ENCODE measurements at places on chromosomes 13 and 19.
A peak's percentile ranks its signal among the peaks of the same experiment; 100 is the strongest.

- no peak for DNase-seq
Measured at GRCh38 chr13:41621716-41622431, 164.5 kb downstream of the RGCC start.

GRCh38 chr19:42120276-42120980 lies 11.8 kb downstream of the POU2F2 start:
- DNase-seq: no peak

GRCh38 chr13:53719281-53719680 lies 690.7 kb downstream of the OLFM4 start:
- no peak for DNase-seq

GRCh38 chr13:43195112-43195511 lies 171.7 kb downstream of the DNAJC15 start:
- no peak for DNase-seq

GRCh38 chr19:27672309-27673047 lies 1540.5 kb downstream of the UQCRFS1 start:
- DNase-seq: no peak

DNA sequence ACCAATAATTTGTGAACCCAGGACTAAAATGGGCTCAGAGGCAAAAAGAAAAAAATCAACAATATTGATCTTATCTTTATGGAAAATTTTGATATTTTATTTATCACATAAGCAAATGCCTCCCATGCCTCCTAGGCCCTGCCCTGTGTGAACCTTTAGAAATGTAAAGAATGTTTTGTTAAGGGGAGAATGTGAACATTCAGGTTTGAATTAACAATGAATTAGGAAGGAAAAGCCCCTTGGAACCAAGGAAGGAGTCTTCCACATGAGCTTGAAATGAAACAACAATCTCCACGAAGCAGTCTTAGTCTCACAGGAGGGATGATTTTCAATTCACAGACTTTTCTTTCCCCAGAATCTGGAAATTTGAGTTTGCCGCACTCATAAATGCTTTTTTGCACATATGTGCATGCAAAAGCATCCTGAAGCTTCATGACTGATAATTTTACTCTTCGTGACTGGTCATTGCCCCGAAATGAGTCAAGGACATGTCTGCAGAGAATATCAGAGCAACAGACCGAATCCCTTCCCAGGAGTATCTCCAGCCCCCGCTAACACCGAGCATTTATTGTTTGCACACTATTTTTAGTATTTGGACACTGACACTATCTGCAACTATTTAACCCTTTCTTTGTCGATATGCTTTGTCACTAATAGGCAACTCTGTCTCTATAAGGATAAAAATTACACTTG lies 135.2 kb downstream of the DCT start:
- no peak for DNase-seq

- DNase-seq: no peak
Measured at GRCh38 chr13:40590112-40590862, 76.2 kb downstream of the FOXO1 start.

DNA sequence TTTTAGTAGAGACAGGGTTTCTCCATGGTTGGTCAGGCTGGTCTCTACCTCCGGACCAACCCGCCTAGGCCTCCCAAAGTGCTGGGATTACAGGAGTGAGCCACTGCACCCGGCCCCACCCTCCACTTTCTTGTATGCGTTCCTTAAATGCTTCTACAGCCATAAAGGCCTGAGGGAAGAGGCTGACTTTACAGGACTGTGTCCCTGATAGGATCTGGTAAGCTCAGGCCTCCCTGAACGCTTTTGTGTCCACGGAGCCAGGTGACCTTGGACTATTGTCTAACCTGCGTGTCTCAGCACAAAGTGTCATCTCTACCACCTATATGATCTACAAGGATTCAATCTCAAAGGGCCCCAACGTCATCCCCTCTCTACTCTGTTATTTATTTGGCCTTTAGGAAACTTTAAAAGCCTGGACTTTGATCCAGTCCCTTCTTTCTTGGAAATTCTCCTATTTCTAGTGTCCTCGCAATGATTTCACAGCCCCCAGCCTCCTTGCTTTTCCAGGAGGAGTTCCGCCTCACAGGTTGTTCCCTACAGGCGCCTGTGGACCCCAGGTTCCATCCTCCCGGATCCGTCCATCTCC lies 701 bp downstream of the ZNF552 start:
- DNase-seq: peak; percentile 34

DNA sequence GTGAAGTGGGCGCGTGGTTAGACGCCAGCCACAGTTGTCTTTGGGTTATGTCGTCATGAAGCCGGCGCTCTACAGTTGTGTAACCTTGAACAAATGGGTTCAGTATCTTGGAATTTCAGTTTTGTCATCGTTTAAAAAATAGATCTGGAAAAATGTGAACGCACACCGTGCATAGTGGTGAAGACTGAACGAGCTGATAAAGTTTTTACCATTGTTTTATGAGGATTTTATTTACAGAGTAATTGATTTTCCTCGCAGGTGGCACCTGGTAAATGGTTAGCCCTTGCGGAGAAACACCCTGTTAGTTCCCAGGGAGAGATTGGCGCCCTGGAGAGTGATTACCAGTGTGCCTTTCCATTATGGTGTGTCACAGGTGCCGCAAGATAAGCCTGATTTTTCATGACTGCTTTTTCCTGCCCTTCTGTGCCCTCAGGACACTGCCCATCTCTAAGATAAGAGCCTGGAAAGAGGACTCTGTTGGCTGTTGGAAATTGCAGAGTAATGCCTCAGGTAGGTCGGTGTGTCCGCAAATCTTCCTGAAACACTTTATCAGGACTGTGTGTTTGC lies 577 bp downstream of the ZNF181 start:
- DNase-seq: no peak

GRCh38 chr19:18322318-18322758 lies 538 bp downstream of the LSM4 start:
- DNase-seq: no peak

DNA sequence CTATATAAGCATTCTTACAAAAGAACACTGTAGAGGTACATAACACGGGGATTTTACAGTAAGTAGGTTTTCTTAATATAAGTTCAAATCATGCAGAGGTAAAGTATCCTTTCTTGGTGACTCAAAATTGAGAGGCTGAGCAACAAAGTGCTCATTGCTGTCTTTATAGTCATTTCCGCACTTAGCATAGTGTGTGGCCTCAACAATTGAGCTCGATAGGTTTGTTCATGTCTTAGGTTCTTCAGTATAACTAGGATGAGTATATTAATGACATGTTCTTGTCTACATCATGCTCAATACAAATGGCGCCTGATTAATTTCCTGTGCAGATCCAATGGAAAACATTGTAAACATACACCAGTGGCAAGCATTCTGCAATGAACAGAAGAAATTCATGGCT lies 1.4 kb downstream of the WDFY2 start:
- DNase-seq: peak; percentile 72

DNA sequence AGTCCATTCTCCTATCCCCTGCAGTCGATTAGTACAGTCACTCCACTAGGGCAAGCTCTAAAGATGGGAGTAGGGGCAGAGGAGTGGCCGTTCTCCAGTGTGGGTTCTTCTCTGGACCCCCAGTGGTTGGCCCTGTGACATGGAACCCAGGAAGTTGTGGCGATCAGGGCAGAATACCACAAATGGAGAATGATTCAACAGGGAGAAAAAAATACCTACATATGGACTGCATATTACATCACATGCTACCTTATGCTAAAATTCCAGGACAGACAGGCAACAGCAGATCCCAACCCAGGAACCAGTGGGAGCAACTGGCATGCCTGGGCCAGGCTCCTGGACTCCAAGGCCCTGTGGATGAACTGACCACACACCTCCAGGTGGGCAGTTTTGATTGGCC lies 20.4 kb downstream of the POU2F2 start:
- peak; percentile 79 for DNase-seq

- DNase-seq: no peak
Measured at GRCh38 chr13:50144246-50145160, 129.3 kb downstream of the KCNRG start.

DNA sequence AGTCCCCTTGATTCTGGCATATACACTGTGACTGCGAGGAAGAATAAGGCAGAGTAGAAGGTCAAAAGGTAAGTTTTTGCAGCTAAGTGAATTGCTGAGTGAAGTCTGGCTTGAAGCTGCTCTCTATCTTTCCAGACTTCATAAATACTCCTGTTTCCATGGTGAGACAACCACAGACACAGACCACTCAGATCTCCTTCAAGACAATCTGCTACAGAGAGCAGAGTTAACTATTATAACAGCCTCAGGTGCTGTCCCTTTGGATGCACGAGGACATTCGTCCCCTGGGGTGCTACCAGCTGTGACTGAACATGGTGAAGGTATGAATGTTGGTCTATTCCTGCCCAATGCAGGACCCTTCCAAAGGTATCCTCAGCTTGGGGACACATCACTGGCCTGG lies 104.0 kb downstream of the MYCBP2 start:
- DNase-seq: no peak

DNA sequence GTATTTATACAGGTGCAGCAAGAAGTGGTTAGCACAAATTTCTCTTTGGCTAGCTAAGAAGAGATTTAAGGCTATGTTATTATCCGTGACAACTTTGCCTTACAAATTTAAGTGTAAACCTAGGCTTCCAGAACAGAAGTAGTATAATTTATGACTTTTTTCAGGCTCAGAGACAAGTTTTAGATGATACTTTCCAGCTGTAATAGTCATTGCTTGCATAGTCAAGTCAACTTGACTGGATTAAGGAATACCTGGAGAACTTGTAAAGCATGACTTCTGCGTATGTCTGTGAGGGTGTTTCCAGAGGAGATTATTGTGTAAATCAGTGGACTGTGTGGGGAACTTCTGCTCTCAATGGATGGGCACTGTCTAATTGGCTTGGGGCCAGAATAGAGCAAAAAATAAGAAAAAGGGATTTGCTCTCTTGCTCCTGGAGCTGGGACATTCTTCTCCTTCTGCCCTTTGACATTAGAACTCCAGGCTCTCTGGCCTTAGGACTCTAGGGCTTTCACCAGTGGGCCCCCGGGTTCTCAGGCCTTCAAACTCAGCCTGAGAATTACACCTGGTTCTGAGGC lies 33.0 kb downstream of the CYSLTR2 start:
- no peak for DNase-seq

DNA sequence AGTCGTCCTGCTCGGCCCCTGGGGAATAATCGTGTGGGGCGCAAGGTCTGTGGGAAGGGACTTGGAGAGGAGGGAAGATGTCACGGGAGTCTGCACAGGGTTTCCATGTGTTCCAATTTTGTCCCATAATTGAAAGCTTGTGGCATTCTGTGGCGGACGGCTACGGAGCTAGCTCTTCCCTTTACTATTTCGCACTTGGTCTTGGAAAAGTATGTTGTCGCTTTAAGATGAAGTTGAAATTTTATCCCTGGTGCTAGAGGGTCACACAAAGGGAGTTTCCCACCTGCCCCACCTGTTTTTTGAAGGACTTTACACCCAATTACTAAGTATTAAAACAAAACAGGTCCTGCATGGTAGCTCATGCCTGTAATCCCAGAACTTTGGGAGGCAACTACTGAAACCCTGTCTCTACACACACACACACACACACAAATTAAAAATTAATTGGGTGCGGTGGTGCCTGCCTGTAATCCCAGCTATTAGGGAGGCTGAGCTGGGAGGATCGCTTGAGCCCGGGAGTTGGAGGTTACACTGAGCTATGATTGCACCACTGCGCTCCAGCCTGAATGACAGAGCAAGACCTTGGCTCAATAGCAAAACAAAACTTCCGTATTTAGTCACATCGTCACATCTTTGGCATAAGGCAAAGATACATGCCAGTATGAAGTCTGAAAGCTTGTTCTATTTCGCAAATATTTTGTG lies 967 bp upstream of the TPT1 start:
- DNase-seq: peak; percentile 61

DNA sequence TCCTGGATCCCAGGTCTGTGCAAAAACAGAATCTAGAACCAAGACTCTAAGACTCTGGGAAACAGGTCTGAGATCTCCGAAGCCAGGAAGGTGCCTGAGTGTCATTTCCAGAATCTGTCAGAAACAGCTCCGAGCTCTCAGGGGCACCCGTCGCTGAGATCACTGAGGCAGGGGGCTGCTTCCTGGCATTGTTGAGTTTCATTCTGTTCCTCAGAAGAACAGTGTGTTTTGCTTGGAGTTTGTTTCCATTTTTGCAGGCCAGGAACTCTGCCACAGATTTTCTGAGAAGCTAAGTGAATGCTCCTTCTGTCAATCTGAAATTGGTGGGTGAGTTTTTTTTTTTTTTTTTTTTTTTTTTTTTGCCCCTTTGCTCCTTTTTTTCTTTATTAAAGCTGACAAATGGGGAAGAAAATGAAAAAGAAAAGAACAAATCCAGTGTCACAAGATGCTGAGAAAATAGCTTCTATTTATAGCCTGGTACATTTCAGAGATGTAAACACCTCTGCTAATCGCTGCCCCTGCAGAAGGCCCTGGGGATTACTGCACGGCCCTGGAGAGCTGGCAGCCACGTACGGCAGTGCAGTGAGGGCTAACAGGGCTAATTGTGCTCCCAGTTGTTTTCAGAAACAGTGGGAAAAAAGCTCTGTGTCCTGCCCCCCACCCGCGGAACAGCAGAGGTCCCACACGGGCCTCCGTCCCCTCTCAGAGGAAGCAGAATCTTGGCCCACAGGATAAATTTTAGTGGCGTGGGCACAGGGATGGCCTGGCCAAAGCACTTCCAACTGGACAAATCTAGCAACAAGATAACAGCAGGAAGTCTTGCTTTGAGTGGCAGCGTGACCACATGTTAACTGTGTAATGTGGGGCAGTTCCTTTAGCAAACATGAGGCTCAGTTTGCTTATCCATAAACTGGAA lies 237.6 kb upstream of the IRS2 start:
- no peak for DNase-seq

DNA sequence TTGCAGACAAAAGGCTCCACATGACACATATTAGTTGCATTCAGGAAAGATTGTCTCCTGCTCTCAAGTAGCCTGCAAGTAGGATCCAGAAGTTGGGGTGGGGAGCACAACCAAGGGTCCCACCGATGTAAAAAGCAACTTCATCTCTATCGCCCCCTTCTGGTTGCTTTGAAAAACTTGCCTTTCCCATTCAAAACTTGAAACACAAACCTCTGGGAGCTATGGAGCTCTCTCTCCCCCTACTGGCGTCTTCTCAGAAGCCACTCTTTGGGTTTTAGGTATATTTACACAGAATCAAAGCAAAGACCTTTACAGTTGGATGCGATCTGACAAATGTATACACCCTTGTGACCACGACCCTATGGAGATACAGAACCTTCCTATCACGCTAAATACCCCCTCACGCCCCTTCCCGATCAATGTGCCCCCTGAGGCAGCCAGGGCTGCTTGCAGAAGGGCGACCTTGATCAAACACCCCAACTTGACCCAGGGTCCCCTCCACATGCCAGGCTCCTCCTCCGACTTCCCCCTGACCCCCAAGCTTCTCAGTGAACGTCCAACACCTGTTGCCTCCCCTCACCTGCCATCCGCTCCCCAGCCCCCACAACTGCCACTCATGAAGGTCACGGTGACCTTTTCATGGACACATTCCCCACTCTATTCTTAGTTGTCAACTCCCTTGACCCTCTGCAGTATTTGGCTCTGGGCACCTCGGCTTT lies 10.1 kb downstream of the NOSIP start:
- peak; percentile 58 for DNase-seq

- DNase-seq: no peak
Measured at GRCh38 chr19:54352041-54352440, 12.7 kb downstream of the LAIR1 start.
